ENCODE measurements at places on chromosomes 7 and 10.

GRCh38 chr10:82037076-82037475, 162.1 kb downstream of the NRG3 start:
- no peak for DNase-seq

DNA sequence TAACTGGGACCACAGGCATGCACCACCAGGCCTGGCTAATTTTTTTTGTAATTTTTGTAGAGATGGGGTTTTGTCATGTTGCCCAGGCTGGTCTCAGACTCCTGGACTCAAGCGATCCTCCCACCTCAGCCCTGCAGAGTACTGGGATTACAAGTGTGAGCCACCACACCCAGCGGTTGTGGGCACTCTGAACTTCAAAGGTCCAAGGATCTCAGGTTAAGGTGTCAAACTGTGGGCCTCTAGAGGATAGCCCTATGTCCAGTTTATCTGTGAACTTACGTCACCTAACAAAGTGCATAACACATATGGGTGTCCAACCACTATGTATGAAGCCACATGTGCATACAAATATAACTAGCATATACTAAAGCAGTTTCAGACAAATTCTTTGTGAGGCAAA, 3.2 kb upstream of the IL2RA start:
- DNase-seq: peak; percentile 16

GRCh38 chr10:121753726-121754476, 155.7 kb upstream of the FGFR2 start:
- DNase-seq: no peak

- DNase-seq: no peak
These were observed 24.3 kb downstream of the ZCCHC24 start for GRCh38 chr10:79420974-79421688.

- DNase-seq: no peak
These were observed 629.8 kb downstream of the KCNMA1 start for GRCh38 chr10:77007834-77008233.

GRCh38 chr7:150463461-150463860, 13.0 kb downstream of the GIMAP8 start:
- DNase-seq: no peak

- peak; percentile 36 for DNase-seq
These were observed 6.0 kb upstream of the MNX1 start for GRCh38 chr7:157016352-157017041.

DNA sequence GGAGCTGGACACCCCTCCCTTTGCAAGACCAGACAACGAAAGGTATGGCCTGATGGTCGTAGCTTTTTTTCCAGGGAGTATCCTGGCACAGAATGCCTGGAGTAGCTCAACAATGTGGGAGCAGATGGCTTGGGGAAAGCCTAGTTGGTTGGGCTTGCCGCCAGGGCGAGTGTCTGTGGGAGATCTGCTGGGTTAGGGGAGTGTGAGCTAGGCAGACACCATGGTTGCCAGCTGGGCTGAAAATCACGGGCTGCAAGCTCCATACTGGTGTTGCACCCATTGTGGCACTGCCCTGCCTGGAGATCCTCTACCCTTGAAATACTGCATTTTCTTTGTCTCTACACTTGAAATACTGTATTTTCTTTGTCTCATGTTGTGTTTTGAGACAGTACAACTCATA, 538.3 kb downstream of the PCDH15 start:
- no peak for DNase-seq

DNA sequence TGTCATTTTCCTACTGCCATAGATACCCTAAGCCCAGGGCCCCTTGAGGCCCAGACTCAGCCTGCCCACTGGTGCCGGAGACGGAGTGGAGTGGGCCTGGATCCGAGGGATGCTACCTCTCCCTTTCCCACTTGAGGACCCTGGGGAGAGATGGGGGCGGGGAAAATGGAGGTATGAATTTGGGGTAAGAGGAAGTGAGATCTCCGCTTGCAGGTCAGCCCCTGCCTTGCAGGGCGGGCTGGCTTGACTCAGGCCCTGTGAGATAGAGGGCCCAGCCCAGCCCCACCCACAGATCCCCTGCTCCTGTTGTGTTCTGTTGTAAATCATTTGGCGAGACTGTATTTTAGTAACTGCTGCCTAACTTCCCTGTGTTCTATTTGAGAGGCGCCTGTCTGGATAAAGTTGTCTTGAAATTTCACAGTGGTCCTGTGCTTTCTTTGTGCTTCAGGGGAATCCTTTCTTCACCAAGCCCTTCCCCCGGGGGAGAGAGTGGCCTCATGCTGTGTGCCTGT, 13.2 kb downstream of the YKT6 start:
- DNase-seq: no peak

DNA sequence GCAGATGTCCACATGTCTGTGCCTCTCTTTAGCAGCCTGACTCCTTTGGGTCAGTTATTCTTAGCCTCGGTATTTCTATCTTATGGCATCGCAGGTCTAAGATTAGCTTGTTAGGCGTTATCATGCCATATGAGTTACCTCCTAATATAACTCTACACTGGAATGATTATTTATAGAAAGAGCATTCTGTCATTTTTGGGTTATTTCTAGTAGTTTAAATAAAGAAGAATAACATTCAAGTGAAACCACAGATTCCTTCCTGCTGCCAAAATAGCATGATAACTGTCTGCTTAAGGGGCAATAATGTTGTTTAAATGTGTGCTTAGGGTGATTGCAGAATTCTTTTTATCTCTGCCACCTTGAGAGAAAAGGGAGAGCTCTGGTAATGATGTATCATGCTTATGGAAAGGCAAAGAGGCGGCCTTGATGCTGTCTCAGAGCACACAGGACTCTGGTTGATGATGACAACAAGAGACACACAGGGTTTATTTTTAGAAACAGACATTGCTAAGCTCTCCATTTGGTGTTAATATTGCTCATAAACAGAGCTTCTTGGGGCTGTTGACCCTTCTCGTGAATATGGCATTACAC, 10.4 kb downstream of the HDAC9 start:
- no peak for DNase-seq

GRCh38 chr7:88586219-88586618, 173.3 kb upstream of the ZNF804B start:
- no peak for DNase-seq

DNA sequence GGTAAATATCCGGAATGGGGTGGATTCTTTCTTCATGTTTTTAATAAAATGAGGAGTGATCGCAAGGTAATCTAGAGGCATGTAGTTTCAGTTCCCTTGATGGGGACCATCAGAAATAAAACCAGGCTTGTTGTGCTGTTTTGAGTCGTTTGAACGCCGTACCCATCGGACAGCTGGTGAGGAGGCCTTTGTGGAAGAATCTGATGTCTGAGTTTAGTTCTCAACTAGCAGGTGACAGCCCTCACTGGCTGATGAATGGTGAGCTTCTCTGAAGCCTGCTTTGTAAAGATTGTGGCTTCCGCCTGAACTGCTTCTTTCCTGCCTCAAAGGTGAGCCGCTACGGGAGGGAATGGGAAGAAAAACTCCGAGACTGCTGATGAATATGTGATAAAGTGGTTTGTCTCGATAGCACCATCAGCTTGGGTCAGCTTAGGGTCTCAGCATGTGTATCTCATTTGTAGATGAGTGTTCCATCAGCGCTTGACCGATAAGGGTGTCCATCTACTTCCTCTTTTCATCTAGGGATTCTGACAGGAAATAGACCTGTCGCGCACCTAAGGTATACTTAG, 977 bp downstream of the TMEM248 start:
- DNase-seq: peak; percentile 14

GRCh38 chr7:43372676-43373355, 210.1 kb upstream of the STK17A start:
- DNase-seq: no peak
